ENCODE measurements at places on chromosomes 1 and 21. TPM values are rescaled to one million over a fixed set of nuclear protein-coding genes. Genes with fewer than 3 reads are reported as not detected.

Gene RNF223
- total RNA-seq: 0.18 TPM

Gene TNFRSF9
- 3.4 TPM for total RNA-seq

Gene LCE7A
- total RNA-seq: not detected

DNA sequence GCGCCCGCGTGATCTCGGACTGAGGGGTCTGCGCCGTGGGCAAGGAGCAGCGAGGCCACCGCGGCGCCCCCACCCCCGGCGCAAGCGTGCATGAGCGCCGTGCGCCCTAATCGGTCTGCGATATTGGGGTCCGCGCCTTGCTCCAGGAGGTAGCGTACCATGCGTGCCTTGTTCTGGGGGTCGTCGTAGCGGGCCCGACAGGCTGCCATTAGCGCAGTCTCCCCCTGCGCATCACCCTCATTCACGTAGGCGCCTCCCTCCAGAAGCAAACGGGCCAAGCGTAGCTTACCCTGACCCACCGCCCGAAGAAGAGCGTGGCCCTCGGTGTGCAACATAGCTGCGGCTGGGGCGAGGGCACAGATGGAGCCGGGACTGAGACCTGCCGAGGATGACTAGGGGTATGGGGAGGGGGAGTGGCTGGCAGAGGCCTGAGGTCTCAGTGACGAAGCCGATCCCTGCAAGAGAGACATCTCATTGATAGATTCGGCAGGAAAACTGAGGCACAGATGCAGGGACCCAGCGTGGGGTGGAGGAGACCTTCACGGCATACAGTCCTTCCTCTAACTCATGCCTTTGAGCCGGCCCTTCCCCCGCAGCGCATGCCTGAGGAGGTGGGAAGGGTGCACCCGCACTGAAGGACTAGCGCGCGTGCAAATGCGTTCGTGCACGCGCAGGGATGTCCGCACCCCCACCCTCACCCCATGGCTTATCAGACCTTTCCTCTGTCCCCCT lies 2.8 kb downstream of the ANKRD34A start:
- DNase-seq: no peak

DNA sequence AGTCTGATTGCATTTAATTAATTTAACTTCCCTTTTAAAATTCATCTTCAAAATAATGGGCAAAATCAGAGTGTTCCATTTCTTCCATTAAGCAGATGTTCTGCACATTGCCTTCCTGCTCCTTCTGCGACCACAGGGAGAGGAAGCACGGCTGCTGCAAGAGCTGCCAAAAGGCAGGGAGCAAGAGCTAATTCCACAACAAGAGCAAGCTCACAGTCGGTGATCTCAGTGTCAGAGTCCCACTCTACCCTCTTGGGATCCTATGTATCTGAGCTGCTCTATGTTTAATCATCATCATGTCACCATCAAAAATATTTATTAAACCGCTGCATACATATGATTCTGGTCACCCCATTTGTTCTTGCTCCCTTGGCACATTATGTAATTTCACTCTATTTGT lies 255.3 kb upstream of the CAMK1G start:
- no peak for DNase-seq

GRCh38 chr1:54111624-54112023 lies 41.2 kb downstream of the CDCP2 start:
- no peak for DNase-seq

GRCh38 chr1:24720152-24720551 lies 25.1 kb upstream of the CLIC4 start:
- DNase-seq: peak; percentile 86

- DNase-seq: peak; percentile 52
These were observed 84.8 kb upstream of the ZC3H11B start for GRCh38 chr1:219697682-219698081.

- no peak for DNase-seq
These were observed 165.9 kb upstream of the CACNA1E start for GRCh38 chr1:181317261-181317930.

DNA sequence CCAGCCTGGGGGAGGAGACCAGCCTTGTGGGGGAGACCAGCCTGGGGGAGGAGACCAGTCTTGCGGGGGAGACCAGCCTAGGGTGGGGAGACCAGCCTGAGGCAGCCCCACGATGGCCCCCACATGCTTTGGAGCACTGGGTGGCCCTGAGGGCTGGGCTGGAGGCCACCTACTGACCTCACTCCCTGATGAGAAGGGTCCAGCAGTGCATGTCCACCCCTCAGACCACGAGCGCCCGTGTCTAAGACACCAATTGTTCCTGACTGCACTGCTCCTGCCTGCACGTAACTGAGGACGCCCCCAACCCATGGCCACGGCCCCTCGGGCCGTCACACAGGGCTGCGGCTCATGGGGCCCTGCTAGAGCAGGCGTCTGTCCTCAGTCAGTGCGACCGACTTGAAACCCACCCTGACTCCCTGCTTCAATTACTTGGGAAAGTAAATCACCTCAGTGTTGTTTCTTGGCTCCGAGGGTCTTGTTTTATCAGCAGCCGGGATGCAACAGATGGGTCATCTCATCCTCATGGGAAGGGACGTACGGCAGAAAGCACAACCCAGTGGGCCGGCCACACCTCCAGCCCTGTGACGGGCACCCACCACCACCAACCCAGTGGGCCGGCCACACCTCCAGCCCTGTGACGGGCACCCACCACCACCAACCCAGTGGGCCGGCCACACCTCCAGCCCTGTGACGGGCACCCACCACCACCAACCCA lies at the start of gene SPATC1L:
Gene SPATC1L, minus strand, starts transcription at position 550 of the 715 bp plus-strand sequence. CDS start 1,643 bp downstream, outside the sequence.
- peak; percentile 77 for DNase-seq

DNA sequence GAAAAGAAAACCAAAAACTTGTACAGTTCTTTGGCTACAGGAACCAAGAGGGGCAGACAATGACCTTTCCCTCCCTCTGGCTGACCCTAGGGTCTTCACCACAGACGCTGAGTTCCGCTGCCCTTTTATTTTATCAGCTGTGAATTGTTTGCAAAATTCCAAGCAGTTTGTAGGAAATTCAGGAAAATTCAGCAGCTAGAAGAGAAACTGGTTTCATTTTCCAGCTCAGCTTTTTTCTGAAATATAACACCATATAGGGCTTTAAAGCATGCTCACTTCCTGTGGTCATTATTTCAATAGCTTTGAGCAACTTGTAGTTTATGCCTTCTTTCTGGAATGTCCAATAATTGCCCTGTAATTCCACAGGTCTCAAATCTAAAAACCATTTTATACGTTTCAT lies 5.5 kb upstream of the PIK3R3 start:
- DNase-seq: peak; percentile 60

GRCh38 chr1:2594001-2594640 lies 7.5 kb downstream of the PRXL2B start:
- no peak for DNase-seq

DNA sequence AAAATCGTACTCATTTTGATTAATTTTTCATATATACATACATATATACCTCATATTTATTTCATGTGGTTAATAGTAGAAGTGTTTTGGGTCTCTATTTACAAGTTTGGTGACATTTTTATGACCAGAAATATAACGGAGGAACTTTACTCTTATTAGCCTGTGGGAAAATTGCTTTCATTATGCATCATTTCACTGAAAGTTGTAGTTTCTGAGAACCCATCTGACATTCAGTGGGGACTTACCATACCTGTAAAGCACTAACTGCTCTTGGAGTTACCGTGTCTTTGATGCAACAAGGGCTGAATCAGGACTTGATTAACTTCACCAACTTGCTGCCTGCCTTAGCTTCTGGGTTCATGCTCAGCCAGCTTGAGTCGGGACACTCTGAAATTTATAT lies 49.9 kb upstream of the ITPKB start:
- no peak for DNase-seq

GRCh38 chr1:15180945-15181523 lies 27.5 kb downstream of the TMEM51 start:
- DNase-seq: no peak

DNA sequence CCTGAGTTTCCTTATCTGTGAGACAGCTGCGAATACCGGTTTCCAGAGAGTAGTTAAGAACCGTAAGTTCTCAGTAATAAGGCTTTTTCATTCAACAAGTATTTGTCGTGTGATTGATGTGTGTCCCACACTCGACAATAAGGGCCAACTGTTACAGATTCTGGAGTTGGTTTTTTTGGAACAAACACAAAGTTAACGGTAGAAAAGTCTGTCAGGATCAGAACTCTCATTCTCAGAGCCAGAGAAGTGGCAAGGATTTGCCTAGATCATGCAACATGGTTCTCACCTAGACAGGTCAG lies 837 bp downstream of the NUDC start:
- DNase-seq: no peak

GRCh38 chr1:95084317-95085176 lies 11.8 kb upstream of the ALG14 start:
- no peak for DNase-seq

DNA sequence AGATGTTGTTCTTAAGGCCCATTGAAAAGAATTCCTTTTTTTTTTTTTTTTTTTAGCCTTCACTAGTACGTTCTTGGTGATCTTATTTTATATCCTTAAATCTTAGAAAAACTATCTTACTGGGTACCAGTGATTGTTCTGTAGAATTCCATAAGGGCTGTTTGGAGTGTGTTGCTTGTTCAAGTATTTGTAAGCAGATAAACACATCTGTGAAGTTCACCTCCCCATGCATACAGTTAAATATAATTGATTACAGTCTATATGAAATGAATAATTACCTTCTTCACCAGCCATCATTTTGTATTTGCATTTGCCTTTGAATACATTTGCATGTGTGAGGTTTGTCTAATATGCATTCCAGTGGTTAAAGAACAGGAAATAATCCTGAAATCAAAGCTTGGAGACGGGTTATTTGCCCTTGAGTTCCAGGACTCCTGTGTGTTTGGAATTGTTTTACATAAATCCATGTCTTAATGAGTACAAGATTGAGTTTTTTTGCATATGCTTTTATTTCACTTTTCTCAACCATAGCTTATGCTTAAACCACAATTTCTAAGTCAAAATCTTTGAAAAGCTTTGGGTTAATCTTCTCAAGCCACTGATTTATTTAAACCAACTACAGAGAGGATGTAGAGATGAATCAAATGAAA lies 73.1 kb downstream of the VPS13D start:
- DNase-seq: peak; percentile 73

DNA sequence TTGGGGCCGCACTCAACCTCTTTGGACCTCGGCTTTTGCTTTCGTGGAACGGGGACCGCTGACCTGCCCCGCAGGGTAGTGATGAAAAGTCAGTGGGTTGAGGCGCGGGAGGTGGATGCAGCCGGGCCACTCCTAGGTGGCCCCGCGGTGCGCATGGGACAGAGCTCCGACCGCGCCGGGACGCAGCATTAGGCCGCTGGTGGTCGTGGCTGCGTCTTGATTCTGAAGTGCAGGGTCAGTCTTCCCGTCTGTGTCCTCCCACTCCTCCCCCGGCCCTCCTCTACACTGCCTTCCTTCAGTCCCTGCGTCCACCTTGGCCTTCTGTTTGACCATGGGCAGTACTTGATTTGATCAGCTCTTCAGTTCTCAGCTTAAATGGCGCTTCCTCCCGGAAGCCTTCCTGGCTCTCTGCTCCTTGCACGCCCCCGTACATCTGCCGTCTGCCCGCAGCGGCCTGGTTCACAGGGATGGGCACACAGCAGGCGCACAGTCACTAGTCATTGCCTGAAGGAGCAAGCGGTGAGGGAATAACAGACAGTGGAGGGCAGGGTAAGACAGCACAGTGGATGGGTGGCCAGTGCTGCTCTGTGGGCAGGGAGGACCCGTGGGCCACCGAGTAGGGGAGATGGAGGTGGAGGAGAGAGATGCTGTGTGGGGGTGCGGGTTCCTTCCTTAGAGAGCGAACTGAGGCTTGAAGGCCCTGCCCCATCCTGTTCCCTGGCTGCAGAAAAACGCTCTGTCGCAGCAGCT lies 633 bp downstream of the THEMIS2 start:
- DNase-seq: peak; percentile 14

DNA sequence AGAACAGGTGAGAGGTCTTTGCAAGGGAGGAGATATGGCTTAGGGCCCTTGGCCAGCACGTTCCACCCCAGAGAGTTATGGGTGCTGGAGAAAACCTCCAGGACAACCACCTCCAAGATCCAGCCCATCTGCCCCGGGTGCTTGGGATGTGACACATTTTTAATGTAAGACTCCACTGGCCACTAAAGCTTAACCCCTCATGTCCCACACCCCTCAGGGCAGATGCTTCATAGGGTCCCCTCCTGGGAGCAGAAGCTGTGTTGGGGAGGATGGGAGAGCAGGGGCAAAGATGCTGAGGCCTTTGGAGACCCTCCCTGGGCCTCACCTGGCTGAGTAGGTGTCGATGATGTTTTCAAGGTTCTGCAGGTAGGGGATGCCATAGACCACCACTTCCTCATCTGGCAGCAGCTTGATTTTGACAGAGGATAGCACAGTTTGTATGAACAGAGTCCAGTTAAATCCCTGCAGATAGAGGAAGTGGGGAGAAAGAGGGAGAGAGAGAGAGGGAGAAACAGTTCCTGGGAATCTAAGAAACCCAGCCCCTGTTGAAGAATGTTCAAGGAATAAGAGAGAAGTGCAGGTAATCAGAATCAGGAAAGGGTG lies 11.9 kb downstream of the PRXL2B start:
- DNase-seq: no peak

DNA sequence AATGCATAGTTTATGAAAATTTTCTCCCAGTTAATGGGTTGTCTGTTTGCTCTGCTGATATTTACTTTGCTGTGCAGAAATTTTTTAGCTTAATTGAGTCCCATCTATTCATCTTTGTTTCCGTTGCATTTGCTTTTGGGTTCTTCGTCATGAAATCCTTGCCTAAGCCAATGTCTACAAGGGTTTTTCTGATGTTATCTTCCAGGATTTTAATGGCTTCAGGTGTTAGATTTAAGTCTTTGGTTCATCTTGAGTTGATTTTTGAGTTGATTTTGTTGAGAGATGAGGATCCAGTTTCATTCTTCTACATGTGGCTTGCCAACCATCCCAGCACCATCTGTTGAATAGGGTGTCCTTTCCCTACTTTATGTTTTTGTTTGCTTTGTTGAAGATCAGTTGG lies 85.2 kb downstream of the DRAM2 start:
- no peak for DNase-seq

- DNase-seq: no peak
These were observed 562.8 kb downstream of the KIF26B start for GRCh38 chr1:245717611-245718010.

- DNase-seq: no peak
These were observed 4.1 kb downstream of the DIPK1A start for GRCh38 chr1:92957030-92957734.

DNA sequence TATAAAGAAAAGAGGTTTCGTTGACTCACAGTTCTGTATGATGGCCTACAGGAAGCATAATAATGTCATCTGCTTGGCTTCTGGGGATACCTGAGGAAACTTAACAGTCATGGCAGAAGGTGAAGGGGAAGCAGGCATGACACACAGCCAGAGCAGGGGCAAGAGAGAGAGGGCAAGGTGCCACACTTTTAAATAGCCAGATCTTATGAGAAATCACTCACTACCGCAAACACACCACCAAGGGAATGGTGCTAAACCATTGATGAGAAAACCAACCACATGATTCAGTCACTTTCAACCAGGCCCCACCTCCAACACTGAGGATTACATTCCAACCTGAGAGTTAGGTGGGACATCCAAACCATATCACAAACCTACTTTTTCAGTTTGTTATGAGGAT lies 245.9 kb upstream of the SGIP1 start:
- DNase-seq: no peak

DNA sequence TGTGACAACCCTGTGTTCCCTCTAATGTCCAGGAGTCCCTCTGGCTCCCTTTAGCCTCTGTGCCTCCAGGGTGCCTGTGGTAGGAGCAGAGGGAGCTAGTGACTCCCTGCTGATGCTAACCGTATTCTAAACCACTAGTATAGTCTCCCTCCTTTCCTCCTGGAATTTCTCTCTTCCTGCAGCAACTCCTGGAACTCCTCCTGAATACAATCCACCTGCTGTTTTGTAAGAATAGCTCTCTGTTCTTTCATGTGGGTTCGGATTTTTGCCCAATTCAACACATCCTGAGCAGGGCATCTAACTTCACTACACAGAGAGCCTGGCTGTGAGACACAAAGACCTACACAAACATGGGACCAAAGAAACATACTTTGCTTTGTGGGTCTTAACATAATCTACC lies 107.9 kb downstream of the RUNX1 start:
- DNase-seq: no peak

Measured in astrocyte (in vitro differentiated cells and primary cell).